A172 (cell line): ENCODE measurements at places on chromosomes 3 and 15.

DNA sequence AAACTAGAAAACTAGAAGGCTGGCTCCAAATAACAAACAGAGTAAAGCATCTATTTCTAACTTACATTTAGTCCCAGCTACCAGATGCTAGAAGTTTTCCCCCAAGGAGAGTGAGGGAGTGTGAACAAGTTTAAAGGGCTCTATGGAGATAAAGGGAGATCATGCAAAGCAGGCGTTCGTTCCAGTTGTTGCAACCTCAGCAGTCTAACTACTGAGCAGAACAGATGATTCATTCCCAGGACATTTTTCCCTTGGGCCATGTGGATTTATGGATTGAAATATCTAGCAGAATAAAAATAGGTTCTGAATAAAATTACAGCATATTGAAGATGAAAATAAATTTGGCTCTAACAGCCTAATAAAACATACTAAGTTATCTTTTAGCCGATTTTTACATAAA lies 154.8 kb upstream of the TTC14 start:
- no peak for DNase-seq

DNA sequence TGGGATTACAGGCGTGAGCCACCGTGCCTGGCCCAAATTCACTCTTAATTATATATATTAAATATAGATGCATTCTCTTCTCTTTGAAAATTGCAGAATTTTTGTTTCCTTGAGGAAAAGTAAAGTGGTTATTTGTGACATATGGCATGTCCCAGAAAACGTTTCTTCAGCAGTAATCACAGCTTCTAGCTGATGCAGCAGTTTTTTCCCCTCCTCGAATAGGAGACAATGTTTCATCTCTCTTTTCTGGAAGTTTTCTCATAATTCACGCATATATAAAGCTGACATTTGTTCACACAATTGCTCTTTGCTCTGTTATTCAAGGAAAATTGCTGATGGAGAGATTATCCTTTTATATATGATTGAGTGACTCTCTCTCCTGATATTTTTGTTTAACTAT lies 99.8 kb downstream of the SERPINI1 start:
- DNase-seq, result no peak

DNA sequence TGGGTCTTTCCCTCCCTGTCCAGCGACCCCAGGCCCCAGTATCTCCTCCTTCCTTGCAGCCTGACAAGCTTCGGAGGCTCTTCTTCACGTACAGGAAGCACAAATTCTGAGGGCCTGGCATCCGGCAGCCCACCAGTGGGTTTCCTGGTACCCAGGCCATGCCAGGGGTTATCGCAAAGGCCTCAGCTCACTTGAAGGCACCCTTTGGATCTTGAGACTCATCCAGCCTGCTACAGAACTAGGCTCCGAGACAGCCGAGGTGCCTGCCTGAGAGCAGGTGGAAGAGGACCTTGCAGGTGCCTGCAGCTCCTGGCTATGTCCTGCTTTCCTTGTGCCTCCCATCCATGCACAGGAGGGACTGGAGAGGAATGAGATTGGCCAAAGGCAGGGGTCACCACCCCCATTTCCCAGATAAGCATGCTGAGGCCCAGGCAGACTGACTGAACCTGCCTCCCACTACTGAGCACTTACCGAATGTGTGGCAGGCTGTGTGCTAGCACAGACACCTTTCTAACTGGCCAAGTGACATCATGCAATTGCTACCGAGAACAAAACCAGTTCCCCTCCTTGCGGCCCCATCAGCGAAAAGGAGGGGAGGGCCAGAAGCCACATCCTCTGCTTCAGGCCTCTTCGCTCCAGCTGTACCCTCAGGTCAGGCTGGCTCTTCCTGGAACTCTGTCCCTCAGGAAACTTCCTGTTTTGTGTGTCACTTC lies 11.2 kb downstream of the SH2D7 start:
- DNase-seq, result no peak

DNA sequence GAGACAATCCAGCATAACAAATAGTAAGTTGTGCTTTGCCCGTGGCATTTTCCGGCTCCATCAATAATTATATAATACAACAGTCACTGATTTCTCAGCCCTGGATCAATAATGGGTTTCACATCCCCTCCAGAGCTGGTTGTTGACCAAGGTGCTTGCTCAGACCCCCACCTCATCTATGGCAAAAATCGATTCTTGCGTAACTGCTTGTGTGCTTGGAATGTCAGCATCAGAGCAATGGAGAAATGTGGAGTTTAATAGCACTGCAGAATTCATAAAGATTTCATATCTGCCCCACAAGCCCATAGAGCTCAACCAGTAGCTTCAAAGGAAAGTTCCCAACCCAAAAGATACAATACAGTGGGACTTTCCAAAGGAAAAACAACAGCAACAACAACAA lies 1098.5 kb downstream of the IGSF11 start:
- DNase-seq, result no peak

DNA sequence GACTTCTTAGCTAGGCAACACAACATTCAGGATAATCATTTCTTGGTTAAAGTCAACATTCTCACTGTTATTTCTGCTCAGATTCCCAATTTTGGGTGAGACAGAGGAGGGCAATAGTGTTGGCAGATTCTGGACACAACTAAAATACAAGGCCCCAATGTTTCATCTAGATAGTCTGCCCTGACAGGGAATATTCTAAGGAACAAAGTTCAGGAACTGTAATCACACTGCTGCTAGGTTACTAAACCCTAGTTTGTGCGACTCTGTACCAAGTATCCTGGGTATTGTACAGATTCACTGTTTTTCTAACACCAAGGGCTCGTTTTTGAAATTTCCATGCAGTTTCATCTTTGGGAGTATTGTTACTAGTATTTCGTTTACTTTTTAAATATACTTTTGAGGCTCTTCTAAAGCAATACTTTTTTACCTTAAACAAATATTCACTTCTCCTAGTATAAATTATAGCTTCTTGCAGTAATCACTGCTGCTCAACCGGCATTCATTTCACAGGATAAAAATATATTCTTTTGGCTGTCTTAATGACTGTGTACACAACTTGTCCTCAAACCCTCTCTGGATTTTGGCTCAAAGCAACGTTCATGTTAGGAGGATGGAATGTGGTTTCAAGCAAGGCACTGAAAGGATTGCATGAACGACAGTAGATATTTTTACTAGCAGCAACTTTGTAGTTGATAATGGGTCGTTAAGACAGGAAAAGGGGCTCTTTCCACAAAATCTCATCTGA lies 167.4 kb downstream of the ADAMTS17 start:
- DNase-seq, result no peak

DNA sequence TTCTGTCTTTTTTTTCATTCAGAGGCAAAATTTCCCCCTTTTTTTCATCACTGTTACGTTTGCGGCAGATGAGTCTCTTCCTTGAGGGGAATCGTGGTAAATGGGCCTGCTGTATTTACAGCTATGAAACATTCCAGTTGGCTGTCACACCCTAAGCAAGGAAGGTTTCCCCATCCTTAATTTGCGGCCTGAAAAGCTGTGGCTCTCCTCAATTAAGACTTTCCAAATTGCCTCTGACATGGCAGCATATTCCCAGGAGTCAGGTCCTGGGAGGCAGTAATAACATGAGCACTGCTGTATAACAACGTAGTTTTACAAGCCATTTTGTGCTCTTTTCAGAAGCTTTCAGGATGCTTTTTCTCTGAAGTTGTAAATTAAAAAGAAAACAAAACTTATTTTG lies 420.9 kb downstream of the LPP start:
- no peak for DNase-seq

GRCh38 chr15:96338074-96338765 lies 7.7 kb downstream of the NR2F2 start:
- peak; percentile 10 for DNase-seq

DNA sequence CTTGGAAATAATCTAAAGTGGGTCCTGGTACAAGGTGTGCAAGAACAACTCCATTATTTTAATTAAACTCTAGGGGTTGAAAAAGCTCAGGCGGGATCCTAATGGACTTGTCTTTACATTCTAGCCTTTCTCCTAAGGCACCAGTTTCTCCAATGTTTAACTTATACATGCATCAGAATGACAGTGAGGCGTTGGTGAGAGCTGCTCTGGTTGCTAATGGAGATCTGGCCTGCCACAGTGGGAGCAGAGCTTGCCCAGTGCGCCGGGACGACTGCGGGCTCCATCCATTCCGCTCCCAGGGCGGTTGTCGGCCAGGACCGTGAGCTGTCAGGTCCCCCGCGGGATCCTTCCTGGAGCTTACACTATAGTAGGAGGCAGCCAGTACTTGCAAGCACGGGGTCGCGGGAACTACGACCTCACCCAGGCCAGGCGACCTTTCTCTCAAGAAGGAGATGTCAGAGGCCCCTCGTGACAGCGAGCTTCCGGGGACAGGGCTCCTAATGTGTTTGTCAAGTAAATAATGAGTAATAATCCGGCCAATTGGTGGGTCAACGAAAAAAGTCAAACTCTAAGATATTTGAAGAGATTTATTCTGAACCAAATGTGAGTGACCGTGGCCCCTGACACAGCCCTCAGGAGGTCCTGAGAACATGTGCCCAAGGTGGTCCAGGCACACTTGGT lies 991 bp upstream of the HIGD1A start:
- no peak for DNase-seq

DNA sequence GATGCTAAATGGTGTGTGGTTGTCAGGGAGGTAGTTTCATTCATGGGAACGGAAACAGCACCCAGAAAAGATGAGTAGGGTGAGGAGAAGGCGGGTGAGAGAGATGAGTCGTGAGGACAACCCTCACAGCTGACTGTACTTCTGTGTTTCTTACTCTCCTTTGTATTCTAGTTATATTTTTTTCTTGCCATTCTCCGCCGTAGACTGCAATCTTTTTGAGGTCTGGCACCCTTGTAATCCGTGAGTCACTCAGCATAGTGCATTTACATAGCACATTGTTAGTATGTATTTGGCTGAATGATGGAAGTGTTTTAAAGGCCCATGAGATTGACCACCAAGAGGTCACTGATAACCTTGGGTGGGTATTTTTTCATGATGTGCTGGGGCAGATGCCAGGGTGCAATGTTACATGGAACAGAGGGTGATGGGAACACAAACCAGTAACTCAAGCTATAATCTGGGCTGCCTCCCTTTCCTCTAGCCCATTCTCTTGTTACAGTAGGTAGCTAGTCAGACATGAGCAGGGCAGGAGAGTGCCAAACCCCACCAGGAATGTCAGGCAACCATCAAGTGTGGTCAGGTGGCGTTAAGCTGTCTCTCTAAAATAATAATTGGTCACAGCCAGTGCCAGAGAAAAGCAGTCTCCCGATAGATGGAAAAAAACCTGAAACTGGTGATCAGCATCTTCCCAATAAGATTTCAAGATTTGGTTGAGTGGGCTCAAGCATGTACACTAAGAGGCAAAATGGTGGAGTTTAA lies 18.8 kb upstream of the DGKG start:
- peak; percentile 50 for DNase-seq

DNA sequence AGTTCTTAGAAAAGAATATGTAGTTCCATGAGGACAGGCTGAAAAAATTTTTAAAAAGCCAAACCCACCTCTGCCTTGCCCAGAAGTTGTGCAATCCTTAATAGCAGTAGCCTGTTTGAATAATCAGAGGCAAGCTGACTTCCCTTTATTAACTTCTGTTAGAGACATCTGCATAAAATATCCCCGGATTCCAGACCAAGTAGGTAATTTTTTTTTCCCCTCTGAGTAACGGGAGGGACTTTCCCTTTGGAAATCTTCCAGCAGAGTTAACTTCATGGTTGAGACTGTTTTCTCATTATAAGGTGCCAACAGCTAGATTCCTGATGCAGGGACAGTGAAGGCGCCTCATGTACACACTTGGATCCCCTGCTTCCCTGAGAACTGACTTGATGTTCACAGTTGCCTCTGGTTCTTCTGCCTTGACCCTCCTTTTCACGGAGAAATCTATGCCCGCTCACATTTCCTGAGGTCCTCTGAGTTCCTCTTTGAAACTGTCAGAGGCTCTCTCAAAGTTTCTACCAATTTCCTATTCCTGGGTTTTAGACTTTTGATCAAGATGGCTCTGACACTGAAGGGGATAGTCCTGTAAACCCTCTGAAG lies 227.6 kb upstream of the BHLHE40 start:
- DNase-seq, result peak; percentile 92

DNA sequence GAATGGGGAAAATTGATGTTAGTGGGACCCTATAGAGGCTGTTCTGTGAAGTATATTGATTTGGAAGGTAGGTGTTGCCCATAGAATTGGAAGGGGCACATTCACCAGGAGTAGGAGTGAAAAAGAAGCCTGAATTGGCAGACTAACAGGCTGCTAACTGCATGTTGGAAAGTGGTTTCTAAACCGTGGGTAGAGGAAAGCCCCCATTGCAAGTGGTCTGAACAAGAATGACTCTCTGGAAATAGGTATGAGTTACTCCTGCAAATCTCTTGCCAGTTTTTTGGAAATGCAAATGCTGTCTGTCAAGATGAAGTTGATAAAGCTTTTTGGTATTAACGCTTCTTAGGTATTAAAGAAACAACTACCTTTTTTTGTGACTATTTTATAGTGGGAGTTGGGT lies 3.5 kb downstream of the UBE2E1 start:
- DNase-seq, result no peak

DNA sequence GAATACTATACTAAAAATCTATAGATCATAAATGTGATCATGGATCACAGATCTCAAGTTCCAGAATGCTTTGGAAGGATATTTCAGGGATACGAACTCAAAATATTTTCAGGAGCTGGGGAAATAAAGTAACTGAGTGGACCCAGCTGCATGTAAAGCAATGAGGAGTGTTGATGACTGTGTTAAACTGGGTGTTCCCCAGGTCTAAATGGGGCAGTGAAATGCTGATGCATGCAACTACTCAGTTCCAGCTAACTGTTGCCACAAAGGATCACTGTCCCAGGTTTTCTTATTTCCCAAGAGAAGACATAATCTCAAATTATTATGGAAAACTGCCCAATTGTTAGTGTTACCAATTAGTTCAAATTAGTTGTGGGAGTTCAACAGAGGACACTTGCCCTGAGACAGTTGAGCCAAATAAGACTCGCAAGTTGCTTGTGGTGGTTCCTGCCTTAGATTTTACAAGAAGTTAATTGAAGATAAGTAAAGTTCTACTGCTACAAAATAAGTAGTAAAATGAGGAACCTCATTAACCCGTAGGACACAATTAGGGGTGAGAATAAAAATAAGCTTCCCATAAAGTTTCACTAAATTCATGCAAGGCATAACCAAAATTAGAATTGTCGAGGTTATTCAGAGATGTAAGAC lies 66.3 kb upstream of the IL12A start:
- DNase-seq, result no peak

- peak; percentile 91 for DNase-seq
Measured at GRCh38 chr3:189001559-189001958, 170.2 kb upstream of the TPRG1 start.

- DNase-seq, result no peak
Measured at GRCh38 chr15:62734706-62735105, 307.8 kb upstream of the TPM1 start.

GRCh38 chr3:158508481-158508880 lies 62.5 kb upstream of the MLF1 start:
- DNase-seq, result peak; percentile 44

- peak; percentile 53 for DNase-seq
Measured at GRCh38 chr15:52730173-52730572, 51.0 kb upstream of the ATOSA start.

GRCh38 chr3:66053550-66054094 lies 14.9 kb upstream of the MAGI1 start:
- no peak for DNase-seq

- DNase-seq, result no peak
Measured at GRCh38 chr3:66463054-66463631, 37.7 kb downstream of the LRIG1 start.
